ENCODE measurements at places on chromosomes 3 and 15.
A peak's percentile ranks its signal among the peaks of the same experiment; 100 is the strongest.

DNA sequence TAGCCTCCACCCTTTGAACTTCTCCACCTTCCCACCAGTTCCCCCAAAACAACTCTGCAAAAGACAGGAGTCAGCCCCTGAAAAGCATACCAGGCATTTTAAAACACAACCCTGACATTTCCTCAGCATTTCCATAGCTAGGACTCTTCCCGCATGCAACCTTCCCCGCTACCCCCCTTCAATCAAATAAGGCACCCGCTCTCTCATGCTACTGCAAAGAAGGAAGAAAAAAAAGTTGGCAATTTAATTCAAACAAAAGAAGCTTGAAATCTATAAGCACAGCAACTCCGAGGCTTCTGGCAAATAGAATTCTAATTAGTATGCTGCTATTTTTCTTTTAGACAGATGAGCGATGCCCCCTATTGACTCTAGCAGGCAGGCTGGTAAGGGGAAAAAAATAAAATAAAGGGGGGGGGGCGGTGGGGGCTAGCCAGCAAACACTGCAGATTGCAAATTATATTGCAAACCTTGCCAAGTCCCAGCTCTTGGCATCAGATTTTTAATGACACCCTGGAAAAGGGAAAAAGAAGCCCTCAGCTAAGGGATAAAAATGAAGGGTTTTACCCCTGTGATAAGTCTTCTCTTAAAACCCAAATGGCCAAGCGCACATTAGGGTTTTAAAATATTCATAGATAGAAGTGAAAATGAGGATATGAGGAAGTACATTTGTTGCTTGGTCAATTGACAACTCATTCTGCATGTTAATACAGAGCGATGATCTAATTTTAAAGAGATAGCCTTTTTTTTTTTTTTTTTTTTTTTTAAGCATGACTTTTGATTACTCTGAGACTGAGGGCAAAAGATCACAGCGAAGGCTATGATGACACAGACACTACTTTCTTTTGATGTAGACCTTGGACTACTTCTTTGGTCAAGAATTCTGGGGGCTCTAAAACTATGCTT lies 255.2 kb downstream of the NR2F2 start:
- no peak for DNase-seq

DNA sequence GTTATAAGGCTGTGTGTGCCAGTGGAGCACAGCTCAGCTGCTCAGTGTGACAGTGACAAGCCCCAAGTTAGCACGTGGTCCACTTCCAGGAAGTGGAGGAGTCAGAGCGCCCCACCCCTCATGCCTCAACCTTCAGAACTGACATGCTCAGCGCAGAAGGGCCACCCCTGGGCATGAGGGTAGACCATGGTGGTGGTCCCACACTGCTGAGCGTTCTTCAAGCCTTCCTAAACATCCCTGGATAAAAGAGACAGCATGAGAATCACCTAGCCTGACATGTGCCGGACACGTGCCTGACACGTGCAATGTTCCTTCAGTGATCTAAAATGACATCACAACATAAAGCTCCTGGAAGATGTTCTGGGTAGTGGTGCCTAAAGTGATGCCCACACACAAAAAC lies 16.8 kb downstream of the ATP10A start:
- DNase-seq, result no peak

- DNase-seq, result no peak
These were observed 11.1 kb upstream of the PARL start for GRCh38 chr3:183895774-183896173.

DNA sequence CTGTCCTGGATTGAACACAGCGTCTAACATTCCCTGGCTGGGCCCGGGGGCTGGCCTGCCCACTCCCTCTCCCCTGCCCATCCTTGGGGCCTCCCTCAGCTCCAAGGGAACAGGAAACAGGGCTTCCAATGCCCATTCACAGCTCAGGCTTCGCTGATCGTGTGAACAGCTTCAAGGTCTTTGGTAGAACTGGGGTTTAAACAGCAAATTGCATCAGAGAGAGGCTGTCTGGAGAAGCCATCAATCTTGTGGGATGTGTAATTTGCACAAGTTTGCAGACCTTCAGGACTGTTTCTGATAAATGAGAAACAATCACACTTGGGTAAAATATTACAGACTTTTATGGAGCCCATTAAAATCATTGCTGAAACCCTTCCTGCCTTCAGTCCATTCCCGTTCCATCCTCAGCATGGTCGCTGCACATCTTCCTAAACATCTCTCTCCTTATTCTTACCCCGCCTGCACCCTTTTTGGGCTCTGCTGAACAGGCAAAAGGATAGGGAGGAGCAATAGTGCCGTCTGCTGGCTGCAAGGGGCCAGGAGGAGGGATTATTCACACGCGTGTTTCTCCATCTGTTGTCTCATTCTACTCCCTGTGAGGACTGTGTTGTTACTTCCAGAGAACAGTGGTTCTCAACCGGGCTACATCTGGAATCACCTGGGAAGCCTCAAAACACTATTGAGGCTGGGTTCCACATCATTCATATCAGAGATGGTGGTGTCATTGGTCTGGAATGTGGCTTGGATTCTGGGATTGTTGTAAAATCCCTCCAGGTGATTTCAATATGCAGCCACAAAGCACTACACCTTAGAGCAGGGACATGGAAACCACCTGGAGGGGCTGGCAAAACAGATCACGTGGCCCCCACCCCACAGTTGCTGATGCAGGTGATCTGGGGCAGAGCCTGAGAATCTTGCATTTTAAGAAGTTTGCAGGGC lies 116.3 kb downstream of the CLSTN2 start:
- peak; percentile 74 for DNase-seq

DNA sequence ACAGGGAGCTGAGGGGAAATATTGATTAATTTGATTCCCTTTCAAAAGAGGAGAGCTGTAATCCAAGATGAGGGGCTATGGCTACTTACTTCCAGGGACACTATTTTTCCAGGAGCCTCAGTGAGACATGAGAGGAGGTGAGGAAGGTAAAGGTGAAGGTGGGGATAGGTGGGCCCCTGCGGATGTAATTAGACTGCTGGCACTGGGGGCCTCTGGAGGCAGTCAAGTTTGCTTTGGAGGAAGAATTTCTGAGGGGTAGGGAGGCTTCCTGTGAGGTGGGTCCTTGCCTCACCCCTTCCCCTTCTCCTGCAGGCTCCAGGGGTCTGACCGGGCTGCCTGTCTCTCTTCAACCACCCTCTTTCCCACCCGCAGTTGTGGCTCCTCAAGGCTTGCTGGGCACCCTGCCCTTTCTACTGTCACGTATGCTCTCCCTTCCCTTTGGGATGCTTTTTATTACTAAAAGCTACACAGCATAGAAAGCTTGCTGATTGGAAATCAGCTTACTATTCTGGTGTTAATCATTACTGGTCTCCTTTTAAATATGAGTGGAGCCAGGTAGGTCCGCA lies 22.5 kb downstream of the GASK1A start:
- DNase-seq, result no peak

DNA sequence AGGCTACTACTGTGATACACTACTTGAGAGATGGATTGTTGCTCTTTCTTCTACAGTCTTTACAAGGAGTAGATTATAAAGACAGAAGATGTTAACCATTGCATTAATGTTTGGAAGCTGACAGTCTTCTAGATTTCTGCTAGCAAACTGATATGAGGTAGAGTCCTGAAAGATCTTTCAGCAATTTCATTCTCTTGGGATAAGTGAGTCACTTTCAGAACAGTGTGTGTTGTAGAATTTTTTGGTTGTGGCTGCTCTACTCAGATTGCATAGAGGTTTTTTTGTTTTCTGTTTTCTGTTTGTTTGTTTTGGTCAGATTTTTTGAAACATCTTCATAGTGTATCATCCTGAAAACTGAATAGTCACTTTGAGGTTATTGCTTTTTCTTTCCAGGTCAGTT lies 17.1 kb downstream of the TNFSF10 start:
- DNase-seq, result no peak

DNA sequence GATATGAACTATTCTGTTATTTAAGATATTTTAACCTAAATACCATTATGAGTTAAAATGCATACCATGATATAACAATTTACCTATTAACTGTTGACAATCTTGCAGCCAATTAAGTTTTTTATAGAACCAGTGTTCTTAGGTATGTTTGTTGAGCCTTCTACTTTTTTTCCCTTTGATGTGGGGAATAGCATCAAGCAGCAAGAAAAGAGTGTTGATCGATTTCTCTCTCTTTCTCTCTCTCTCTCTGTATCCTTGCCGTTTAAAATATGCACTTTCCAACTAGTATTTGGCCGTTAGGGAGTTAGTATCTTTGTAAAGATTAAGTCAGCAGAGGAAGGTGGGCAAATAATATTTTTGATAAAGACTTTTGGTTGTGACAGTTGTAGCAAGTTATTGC lies 5.9 kb downstream of the CHD2 start:
- DNase-seq, result no peak

DNA sequence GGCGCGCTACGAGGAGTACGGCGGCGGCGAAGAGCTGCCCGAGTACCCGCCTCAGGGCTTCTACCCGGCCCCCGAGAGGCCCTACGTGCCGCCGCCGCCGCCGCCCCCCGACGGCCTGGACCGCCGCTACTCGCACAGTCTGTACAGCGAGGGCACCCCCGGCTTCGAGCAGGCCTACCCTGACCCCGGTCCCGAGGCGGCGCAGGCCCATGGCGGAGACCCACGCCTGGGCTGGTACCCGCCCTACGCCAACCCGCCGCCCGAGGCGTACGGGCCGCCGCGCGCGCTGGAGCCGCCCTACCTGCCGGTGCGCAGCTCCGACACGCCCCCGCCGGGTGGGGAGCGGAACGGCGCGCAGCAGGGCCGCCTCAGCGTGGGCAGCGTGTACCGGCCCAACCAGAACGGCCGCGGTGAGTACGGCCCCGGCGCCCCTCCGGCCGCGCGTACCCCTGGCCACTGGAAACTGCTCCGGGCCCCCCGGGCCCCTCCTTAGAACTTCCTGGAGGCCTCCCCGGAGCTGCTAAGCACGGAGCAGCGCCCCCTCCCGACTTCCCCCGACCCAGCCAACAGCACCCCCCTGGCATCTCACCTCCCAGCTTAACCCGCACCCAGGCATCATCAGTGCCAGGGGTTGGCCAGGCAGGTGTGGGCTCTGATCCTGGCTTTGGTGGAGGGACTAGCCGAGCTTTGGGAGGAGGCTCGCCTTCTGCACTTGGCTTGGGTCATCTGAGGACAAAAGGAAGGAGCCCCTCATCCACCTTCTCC lies 1.4 kb downstream of the LOXL1 start:
- peak; percentile 66 for DNase-seq

DNA sequence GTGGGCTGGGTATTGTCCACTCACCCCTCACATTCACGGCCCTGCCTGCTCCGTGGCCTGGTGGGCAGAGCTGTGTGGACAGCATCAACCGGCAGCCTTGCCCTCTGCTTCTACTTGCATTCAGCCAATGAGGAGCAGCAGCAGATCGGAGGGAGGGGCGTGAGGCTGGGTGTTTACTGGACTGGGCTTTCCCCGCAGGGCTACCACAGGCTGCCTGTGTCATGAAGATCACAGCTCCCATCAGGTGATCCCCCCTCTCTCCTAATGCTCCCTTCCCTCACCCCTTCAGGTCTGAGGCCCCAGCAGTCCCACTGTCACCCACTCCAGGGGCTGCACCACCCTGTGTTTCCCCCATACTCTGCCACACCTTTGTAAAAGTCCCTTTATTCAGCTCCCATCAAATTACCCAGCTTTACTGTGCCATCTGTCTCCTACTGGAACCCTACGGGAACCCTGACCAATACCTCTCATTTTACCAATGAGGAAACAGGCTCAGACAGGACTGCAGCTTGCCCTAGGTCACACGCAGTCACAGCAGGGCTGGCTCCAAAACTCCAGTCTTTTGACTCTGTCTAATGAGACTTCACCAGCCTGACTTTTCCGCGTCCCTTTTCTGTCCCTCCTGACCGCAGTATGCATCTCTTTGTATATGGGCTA lies 81.1 kb downstream of the MEGF11 start:
- DNase-seq, result no peak

GRCh38 chr3:185658504-185658912 lies 72.4 kb downstream of the SENP2 start:
- no peak for DNase-seq

DNA sequence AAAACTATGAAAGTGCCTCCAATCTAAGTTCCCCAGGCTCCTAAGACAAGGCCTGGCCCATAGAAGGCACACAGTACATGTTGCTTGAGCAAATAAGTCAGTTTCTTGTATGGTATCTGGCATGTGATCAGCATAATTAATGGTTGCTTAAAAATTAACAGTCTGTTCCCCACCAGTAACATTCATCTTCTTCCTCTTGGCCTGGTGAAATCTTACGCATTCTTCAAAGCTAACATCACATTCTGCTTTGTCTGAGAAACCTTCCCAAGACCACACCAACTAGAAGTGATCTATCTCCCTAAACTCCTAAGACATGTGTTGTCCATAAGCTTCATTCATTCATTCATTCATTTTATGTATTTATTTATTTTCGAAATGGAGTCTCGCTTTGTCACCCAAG lies 48.1 kb downstream of the LIPC start:
- no peak for DNase-seq

DNA sequence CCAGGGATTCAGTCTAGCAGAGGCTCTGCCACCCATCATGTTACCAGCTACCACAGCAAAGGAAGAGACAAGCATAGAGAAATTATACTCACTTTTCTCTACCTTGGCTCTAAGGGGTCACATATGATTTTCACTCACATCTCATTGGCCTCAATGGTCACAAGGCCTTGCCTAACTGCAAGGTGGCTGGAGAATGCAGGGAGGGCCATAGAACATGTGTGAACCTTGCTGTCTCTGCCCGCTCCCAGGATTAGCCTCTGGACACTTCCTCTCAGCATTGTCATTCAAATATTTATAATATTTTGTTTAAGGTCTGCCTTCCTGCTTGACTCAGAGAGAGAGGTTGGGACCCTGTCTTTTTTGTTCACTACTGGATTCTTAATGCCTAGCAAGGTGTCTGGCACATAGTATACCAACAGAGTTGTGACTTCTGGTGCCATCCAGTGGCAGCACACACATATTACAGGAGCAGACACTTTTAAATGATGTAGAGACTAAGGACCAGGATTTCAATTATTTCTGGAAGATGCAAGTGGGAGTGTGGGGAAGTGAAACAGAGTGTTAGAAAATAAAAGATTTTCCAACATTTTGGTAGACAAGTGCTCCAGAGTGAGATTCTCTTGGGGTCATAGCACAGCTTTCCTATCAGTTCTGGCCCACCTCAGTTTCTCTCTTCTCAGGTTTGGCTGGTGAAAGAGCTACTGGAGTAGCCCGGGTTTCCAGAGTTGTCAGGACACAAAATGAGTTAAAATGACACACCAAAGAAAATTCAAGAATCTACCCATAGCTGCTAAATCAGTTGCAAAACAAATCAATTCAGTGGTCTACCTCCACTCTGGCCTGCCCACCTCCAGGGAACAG lies 119.0 kb upstream of the RASGRP1 start:
- DNase-seq, result peak; percentile 54

DNA sequence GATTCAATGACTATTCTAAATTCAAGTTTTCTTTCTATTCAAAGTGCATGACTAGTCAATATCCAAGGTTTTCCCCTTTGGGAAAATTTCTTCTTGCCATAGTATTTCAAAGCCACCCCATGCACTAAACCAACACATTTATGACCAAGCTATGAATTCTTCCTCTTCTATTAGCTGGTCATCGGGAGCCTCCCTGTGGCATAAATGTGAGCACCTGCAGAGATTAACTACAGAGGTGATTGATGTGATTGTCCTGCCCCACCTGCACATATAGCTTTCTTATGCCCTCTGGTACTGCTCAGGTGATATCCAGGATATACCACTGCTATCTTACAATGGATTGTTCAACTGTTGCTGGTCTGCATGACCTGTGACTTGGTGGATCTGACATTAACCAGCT lies 694.9 kb downstream of the ZBBX start:
- DNase-seq, result no peak

GRCh38 chr3:171757361-171758034 lies 52.8 kb downstream of the PLD1 start:
- DNase-seq, result no peak
